ENCODE measurements at places on chromosomes 3 and 15.
A peak's percentile ranks its signal among the peaks of the same experiment; 100 is the strongest.

DNA sequence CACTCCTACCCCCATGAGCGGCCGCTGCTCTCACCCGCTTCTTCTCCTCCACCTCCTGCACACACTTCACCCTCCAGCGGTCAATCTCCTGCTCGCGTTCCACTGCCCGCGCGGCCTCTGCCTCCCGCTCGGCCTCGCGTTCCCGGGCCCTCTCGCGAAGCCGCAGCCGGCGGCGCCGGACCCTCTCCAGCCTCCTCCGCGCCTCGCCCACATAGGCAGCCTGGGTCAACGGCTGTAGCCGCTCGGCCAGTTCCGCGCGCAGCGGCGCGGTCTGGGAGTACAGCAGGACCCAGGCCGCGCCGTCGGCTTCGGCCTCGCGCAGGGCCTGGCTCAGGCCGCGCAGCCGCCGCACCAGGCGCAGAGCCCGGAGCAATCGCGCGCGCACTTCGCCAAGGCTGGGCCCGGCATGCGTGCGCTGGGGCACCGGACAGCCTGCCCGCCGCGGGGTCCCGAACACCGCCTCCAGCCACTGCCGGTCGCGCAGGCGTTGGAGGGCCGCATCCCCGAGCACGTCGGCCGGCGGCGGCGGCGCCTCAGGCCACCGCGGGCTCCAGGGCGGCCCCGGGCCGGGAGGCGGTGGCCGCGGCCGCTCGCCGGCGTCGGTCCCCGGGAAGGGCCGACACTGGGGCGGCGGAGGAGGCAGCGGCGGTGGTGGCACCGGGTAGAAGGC is 595 bp downstream of the PDCD7 start:
- DNase-seq: no peak

- DNase-seq: no peak
Observed at GRCh38 chr3:64021922-64022321, 1.4 kb downstream of the PSMD6 start.

DNA sequence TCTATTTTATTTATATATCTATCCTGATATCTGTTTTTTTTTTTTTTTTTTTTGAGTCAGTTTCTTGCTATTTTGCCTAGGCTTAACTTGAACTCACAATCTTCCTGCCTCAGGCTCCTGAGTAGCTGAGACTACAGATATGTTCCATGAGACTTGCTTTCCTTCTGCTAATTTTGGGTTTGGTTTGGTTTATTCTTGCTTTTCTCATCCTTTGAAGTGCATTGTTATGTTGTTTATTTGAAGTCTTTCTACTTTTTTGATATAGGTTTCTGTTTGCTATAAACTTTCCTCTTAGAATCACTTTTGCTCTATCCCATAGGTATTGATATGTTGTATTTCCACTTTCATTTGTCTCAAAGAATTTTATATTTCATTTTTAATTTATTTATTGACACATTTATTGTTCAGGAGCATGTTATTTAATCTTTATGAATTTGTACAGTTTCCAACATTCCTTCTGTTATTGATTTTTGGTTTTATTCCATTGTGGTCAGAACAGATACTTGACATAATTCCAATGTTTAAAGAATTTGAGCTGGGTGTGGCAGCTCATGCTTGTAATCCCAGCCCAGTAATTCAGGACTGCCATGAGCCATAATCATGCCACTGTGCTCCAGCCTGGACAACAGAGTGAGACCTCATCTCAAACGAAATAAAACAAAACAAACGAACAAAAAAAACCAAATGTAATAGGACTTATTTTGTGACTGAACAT is 62.3 kb upstream of the PLSCR4 start:
- peak; percentile 12 for DNase-seq

DNA sequence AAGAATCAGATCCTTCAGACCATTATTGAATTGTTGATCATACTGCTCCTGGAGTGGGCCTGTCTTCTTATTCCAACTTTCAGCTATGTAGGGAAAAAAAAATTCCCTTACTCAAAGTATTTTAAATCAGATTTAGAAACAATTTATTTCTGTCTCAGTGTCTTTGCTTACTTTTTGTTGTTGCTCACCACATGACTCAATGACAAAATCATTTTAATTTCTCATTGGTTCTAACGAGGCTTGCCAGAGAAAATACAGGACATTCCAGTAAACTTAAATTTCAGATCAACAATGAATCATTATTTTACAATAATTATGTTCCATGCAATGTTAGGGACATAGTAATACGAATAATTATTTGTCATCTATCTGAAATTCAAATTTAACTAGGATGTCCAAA is 748.5 kb upstream of the CBLB start:
- DNase-seq: no peak

DNA sequence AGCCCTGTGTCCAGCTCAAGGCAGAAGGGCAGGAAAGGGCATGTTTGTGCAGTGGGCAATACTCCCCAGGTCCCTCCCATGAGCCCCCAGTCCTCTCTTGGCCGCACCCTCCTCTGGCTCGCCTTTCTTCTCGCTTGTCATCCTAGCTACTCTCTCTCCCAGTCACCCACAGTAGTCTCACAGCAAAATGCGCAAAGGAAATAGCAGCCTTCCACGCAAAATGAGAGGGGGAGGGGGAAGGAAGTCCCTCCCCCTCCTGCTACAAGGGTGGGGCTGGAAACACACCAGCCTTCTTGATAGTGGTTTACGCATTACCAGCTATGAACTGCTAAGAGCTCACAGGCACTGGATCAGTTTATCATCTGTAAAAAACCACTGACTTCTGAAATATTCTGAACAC is 83.8 kb downstream of the GADL1 start:
- no peak for DNase-seq

GRCh38 chr3:49389297-49389696 is 22.5 kb downstream of the RHOA start:
- no peak for DNase-seq

GRCh38 chr3:71304684-71305083 is 278.8 kb downstream of the FOXP1 start:
- peak; percentile 54 for DNase-seq
